ENCODE measurements at places on chromosomes 1 and 21.
A peak's percentile ranks its signal among the peaks of the same experiment; 100 is the strongest.

GRCh38 chr1:185441605-185442004, 124.6 kb upstream of the IVNS1ABP start:
- no peak for DNase-seq

- DNase-seq, result peak; percentile 51
Observed at GRCh38 chr1:6148497-6149241, 31.5 kb downstream of the CHD5 start.

DNA sequence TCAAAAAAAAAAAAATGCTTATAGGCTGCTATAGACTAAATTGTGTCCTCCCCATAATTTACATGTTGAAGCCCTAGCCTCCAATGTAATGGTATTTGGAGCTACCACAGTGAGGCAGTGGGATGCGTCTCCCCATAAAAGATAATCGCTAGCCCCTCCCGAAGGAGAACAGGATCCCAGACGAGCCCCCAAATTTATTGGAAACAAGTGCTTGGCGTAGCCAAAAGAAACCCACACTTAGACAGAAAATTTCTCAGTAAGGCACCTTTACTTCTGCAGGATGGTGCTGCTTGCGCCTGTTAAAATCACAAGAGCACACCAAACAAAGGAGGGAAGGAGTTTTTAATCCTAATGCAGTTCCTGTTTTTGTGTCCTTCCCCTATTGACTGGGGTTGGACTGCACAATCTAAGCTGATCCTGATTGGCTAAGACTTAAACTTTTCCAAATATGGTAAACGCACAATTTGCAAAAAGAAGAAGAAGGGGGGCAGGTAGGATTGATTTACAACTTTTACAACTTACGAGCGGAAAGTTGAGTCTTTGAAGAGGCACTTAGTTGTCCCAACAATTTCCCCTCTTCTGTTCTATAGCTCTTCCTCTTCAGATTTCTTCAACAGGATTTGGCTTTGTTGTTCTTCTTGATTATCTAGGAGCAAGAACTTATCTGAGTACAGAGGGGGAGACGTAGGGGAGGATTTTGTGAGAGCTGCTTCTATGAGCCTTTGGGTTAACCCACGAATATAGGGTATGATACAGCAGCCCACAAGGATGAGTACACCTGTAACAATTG, 3.0 kb upstream of the IPP start:
- no peak for DNase-seq

GRCh38 chr1:65232461-65232990, 76.8 kb upstream of the DNAJC6 start:
- DNase-seq, result no peak

DNA sequence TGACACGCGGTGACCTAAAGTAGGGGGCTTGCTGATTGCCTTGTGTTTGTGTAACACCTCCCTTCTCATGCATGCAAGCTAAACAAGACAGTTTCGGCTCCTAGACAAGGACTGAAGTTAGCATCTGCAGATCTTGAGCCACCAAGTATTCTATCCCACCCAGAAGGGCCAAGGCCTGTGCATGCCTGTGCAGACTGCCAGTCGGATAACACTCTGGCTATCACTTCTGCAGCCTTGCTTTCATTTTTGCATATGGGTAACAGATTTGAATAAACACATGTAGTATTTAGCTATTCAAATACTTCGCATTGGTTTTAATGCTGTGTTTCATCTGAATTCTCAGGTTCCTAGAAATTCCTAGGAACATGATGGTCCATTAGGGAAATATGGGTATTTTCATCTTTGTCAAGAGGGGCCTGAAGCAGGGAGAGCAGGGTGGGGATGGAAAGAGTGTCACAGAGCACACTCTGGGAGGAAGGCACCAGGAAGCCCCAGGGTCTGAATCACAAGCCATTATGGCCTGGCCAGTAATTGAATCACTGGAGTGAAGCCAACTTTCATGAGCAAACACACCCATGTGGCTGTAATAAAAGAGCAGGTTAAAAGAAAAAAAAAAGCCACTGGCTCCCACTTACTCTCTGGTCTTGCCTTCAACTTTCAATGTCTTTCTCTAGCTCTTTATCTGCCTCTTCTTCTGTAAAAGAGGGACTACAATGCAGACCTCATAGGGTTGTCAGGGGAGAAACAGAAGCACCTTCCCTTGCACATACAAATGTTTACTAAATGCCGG, 28.3 kb downstream of the GADD45A start:
- DNase-seq, result no peak

GRCh38 chr1:56473582-56474270, 105.6 kb downstream of the PLPP3 start:
- DNase-seq, result no peak

GRCh38 chr1:57091642-57092041, 125.8 kb upstream of the C8B start:
- no peak for DNase-seq

DNA sequence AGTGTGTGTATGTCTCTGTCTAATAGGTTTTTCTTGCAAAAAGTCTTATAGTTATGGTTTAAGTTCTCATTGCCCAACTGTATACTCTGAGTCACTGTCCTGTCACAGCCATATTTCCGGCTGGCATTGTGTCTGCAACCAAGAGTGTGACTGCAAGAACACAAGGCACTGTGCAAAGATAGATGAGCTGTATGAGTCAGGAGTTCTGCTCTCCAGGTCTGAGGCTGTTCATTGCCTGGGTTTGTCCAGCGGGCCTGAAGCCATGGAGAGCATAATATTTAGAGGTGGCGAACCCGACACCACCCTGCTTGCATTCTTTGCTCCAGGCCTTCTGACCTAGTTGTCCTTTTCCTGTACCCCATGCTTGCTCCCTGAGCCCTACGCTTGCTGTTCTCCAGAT, 50.9 kb upstream of the CNIH3 start:
- no peak for DNase-seq

All from CD4-positive, alpha-beta T cell treated with Interleukin-15 for 4 hours (primary cell).